ENCODE measurements at places on chromosomes 3 and 15. TPM values are rescaled to one million over a fixed set of nuclear protein-coding genes. Genes with fewer than 3 reads are reported as not detected.

GRCh38 chr15:67792250-67792942, 32.9 kb upstream of the SKOR1 start:
- no peak for DNase-seq

The EBLN2 gene
- 1.5 TPM for total RNA-seq

- no peak for DNase-seq
These were observed 64.0 kb downstream of the ITGB5 start for GRCh38 chr3:124823206-124823605.

The CLDN18 gene
- 13.2 TPM for total RNA-seq

The CSNK1G1 gene
- 8.6 TPM for total RNA-seq

- no peak for DNase-seq
These were observed 161.6 kb upstream of the FRMD4B start for GRCh38 chr3:69547461-69547880.
